ENCODE measurements at places on chromosomes 11 and 22.

- no peak for DNase-seq
Measured at GRCh38 chr11:45238724-45239123, 47.4 kb downstream of the SYT13 start.

DNA sequence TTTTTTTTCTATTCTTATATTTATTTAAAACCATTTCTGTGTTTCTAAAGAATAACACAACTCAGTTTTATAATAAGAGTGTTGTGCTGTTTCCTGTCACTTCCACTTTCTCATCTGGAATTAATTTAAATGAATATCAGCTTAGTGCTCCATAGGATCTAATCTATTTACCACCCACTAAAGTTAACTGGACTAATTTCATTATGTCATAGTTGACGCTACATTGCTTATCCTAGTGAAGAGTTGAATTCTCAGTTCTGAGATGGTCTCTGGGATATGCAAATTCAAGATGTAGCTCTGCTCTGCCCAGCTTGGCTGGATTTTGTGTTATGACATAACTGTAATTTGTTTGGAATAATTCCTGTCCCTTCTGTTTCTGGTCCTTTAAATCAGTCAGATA is 380.1 kb downstream of the METTL15 start:
- DNase-seq = no peak

GRCh38 chr22:30582788-30583545 is 8.5 kb upstream of the GAL3ST1 start:
- no peak for DNase-seq

DNA sequence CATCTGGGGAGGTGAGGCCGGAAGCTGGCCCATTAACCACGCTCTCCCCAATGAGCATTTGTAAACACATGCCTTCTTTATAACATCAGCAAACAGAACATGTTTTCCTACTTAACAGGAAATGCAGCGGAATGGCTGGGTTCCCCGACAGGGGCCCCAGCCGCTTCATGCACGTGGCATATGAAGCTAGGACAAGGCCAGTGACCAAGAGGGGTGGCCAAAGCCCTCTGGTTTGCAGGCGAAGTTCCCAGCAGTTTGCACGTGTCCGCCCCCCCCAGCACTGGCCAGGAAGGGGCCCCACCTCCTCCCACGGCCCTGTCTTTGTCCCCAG is 38.7 kb upstream of the LINC01488 start:
- no peak for DNase-seq

DNA sequence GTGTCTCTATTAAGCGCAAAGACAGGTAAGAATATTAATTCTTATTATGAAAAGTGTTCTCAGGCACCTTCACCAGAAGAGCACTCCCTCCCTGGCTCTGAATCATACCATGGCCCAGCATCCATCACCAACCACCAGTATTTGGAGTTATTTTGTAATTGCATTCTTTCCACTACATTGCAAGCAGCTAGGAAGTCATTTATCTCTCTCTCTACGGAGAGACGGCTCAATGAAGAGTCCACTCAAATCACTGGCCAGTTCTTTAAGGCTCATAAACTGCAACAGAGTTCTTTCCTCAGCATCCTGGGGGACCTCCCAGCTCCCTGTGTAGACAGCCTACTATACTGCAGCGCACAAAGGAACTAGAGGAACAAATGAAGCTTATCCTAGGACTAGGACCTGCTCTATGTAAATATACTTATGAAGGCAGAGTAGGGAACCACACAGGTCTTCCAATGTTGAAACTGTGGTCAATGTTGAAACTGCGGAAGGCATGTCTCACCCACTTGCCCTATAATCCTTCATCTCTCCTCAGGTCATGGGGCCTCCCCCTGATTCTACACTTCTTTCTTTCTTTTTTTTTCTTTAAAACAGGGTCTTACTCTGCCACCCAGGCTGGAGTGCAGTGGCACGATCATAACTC is 63.4 kb downstream of the AAMDC start:
- DNase-seq = no peak

DNA sequence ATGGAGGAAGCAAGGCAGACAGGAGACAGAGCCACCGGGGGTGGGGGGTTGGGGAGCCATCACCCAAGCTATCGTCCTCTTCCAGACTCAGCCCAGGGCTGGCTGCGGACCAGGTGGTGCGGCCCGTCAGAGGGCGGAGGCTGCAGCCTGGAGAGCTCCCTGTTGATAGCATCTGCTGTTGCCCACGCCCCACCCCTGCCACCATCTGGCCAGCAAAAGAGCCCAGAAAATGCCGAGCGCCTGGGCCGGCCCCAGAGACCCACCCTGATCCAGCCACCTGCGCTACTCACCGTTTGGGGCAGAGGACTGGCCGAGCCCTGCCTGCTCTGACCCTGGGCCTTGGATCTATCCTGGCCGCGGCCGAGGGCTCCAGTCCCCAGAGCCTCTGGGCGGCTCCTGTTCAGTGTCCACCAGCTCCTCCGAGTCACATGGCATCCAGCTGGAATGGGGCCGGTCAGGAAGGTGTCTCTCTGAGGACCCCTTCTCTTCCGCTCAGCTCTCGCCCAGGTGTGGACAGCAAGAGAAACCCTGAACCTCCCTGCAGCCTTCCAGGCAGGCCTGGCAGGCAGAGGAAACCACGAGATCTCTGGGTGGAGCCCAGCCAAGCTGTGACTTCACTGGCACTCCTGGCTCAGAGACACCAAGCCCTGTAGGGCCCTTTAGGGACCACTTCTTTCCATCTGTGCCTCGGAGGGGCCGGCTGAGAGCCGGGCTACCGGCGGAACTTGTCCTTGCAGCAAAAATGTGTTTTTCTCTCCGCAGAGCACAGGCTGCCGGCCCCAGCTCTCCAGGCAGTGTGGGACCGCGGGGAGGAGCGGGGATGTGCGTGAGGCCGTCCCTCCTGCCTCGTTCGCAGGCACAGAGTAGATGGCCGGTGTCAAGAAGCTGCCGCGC is at the start of gene MRGPRE:
Gene MRGPRE (minus strand): TSS at position 567 of the 894 bp plus-strand sequence. CDS start 3,618 bp downstream, outside the sequence.
- DNase-seq = no peak

- no peak for DNase-seq
Measured at GRCh38 chr11:17719938-17720795, 796 bp downstream of the MYOD1 start.

GRCh38 chr11:14518820-14519219 is 1.4 kb downstream of the PSMA1 start:
- no peak for DNase-seq

GRCh38 chr22:24133187-24133965 is 47.9 kb upstream of the SUSD2 start:
- DNase-seq = no peak

- no peak for DNase-seq
Measured at GRCh38 chr11:62852523-62853188, 13.3 kb upstream of the WDR74 start.

GRCh38 chr11:67211656-67212436 is 54.4 kb upstream of the GRK2 start:
- DNase-seq = no peak

DNA sequence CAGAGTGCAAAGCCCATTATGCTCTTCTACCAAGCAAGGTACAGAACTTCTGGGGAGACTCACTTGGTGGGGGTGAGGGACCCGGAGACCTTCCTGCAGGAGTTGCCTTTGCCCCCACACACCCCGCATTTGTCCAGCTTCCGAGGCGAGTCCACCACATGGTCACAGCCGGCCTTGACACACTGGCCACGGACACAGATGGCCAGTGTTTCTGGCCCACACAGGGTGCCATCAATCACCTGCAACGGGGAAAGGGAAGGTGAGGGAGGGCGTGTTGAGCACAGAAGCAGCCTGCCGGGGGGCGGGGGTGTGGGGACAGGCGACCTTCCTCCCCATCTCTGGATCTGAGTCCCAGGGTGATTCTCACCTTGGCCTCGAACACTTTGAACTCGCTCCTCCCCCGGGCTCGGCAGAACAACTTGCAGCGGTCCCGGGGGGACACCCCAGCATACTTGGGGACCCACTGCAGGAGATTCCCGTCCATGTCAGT is 20.0 kb downstream of the ADAMTS8 start:
- no peak for DNase-seq

DNA sequence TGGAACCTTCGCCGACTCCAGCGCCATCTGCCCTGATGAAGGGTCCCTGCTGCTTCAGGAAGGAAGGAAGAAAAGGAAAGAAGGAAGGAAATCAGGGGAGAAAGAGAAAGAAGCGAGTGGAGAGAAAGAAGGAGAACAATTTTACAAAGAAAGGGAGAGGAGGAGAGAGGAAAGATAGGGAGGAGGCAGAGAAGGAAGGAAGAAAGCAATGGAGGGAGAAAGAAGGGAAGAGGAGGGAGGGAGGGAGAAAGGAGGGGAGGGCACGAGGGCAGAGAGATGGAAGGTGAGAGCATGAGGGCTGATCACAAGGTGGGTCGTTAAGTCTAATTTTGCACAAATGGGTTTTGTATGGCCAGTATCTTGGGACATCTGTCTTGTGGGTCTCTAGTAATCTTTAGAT is 39.2 kb downstream of the PARVA start:
- DNase-seq = no peak

- DNase-seq = no peak
Measured at GRCh38 chr11:31641477-31642062, 132.0 kb downstream of the ELP4 start.

DNA sequence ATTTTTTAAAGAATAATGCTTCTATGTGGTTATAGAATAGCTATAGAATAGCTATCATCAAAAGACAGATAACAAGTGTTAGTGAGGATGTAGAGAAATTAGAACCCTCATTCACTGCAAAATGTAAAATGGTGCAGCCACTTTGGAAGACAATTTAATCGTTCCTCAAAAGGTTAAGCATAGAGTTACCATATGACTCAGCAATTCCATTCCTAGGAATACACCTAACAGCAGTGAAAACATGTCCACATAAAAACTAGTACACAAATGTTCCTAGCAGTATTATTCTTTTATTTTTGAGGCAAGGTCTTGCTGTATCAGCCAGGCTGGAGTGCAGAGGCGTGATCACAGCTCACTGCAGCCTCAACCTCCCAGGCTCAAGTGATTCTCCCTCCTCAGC is 34.0 kb downstream of the RTL6 start:
- DNase-seq = no peak

- no peak for DNase-seq
Measured at GRCh38 chr11:25562417-25562816, 769.5 kb upstream of the ANO3 start.

DNA sequence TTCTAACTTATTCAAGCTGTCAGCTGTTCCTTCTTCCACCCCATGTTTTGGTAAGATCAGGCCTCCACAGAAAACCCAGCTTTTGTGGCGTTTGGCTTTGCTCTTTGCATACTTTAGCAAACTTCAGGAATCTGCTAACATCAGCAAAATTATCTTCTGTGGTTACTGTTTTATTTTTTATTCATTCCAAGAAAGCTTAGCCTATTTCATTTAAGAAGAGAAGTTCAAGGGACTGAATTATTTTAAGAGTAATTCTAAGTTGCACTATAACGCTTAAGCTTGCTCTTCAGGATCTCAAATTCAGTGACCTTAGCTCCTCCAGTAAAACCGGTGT is 1.1 kb downstream of the JHY start:
- DNase-seq = no peak

DNA sequence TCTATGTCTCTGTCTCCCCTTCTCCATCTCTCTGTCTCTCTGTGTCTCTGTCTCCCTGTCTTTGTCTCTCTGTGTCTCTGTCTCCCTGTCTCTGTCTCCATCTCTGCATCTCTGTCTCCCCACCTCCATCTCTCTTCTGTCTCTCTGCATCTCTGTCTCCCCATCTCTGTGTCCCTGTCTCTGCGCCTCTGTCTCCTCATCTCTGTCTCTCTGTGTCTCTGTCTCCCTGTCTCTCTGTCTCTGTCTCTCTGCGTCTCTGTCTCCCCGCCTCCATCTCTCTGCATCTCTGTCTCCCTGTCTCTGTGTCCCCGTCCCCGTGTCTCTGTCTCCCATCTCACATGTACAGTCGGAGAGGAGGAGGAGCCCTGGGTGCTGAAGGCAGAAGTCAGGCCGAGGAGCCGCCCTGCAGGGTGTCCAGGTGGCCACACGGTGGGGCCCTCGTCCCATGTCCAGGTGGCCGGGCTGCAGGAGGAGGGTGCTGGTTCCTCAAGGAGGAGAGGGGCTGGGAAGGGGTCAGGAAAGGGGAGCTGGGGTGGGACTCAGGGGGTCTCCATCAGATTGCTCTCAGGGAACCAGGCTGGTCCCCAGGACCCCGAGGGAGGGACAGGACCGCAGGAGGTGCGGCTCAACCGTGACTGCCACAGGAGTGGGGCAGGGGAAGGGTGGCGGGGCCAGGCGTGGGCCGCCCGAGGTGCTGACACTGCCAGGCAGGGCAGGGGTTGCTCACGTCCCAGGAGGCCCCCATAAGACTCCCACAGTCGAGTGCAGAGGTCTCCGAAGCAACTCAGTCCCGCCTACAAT is 25.6 kb upstream of the TH start:
- peak; percentile 87 for DNase-seq

GRCh38 chr22:28822930-28823551 is 22.7 kb upstream of the XBP1 start:
- DNase-seq = no peak

DNA sequence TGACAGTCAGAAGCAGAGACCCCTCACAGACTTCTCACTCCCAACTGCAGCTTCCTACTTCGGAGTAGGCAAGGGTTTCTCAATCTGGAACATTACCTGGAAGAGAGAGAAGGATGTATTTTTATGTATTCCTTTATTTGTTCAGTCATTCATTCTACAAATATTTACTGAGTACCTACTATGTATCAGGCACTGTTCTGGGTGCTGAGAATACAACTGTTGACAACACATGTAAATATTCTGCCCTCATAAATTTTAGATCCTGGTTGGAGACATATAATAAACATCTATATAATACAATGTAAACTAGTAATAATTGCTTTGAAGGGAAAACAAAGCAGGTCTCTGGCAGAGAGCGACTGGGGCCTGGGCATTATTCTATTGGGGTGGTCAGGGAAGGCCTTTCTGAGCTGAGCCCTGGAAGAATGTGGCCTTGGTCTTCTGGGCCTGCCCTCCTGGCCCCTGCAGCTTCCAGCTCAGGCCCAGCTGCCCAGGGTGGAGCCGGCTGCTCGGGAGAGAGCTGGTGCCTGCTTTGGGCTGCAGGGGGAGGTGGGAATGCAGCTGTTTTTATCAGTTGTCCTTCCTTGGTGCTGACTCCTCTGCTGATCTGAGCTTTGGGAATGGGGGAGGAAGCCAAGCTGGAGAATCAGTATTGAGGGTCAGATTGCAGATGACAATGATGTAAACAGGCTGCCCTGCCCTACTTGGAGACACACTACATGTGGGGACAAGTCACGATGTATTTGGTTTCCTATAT is 46.8 kb downstream of the PKNOX2 start:
- no peak for DNase-seq

DNA sequence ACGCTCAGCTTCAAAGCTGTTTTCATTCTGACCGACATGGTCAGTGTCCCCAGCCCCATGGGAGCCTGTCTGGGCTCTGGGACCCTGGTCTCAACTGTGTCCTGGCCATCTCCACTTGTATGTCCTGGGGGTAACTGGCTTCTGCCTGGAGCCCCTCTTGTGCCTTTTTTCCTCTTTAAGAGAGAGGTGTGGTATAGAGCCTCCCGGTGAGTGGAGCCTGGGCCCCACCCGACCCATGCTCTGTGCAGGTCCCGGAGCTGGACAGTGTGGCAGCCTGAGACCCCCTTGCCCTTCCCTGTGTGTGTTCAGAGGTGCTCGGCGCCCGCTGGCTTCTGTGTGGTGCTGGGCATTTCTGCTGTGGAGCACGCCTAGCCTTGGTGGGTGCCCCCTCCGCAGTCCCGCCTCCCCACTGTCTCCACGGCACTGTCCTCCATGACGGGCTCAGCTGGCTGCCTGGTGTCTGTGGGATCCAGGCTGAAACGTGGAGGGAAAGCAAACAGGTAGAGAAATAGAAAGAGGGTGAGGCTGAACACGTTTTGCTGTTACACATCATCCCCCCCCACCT is 74.9 kb downstream of the PARVB start:
- no peak for DNase-seq

GRCh38 chr11:36240801-36241200 is 48.4 kb downstream of the COMMD9 start:
- DNase-seq = no peak

- no peak for DNase-seq
Measured at GRCh38 chr22:27372364-27372763, 429.2 kb downstream of the MN1 start.
